ENCODE measurements at places on chromosomes 12 and 14.

GRCh38 chr14:23620177-23620702, 15.9 kb upstream of the DHRS2 start:
- no peaks in the 10 kb centered on the region for H3K4me1 ChIP-seq
- H3K27ac ChIP-seq, result no peak overlapping the region
- H3K27me3 ChIP-seq, result peaks cover 22% of the 10 kb centered on the region
- DNase-seq, result no peak
- no peaks in the 10 kb centered on the region for H3K36me3 ChIP-seq
- no peak overlapping the region for H3K4me3 ChIP-seq

GRCh38 chr14:94123868-94124267, 5.5 kb downstream of the IFI27L2 start:
- no peaks in the 10 kb centered on the region for H3K27me3 ChIP-seq
- DNase-seq, result no peak
- H3K4me1 ChIP-seq, result no peaks in the 10 kb centered on the region
- H3K36me3 ChIP-seq, result no peaks in the 10 kb centered on the region
- H3K27ac ChIP-seq, result no peak overlapping the region
- H3K4me3 ChIP-seq, result no peak overlapping the region

DNA sequence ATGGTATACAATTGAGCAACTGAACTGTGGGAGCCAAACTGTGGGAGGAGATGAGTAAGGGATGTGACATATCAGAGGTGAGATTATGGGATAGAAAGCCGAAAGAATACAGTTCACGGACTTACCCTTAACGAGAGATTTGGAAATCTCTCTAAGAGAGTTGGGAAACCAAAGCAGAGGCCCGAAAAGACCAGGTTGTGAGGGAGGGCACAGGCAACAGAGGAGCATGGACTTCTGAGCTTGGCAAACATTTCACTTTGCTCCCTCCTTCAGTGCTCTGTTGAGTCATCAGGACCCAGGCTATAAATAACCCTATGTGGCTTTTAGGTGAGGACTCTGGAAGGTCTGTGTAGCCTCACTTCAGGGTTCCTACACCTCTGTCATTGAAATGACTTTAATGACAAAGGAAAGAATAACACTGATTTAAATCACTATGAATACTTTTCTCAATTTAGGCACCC, 120.6 kb downstream of the TGFB3 start:
- no peak for DNase-seq
- no peak overlapping the region for H3K4me3 ChIP-seq
- H3K36me3 ChIP-seq, result no peaks in the 10 kb centered on the region
- no peaks in the 10 kb centered on the region for H3K4me1 ChIP-seq
- H3K27me3 ChIP-seq, result no peaks in the 10 kb centered on the region

DNA sequence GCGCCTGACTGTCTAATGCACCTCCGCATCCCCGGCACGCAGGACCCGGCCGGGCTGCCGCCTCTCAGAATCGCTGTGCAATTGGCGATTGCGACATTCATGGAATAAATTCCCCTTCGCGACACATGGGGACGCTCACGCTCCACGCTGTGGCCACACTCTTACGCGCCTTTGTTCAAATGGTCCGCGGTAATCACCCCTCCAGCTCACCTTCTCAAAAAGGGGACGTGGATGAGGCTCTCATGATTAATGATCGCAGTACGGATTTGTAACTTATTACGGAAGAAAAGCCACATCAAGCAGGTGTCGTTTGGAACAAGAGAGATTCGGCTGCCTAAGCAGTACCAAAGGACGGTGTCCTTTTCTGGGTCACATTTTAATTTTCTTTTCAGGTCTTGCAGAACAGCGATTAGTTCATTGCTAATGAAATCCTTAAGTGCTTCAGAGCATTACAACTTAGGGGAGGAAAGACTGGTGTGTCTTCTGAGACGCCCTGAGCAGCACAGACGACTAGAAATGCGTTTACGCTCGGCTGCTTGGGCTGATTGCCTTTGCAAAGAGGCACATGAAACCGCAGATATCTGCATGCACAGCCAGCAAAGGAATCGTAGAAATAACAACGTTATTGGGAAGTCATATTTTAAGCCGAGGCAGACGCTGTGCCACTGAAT, 37.3 kb upstream of the ADGRD1 start:
- H3K27me3 ChIP-seq, result peaks cover 40% of the 10 kb centered on the region
- H3K36me3 ChIP-seq, result no peaks in the 10 kb centered on the region
- H3K27ac ChIP-seq, result no peak overlapping the region
- peak overlapping the region; percentile 25 for H3K4me3 ChIP-seq
- H3K4me1 ChIP-seq, result no peaks in the 10 kb centered on the region

DNA sequence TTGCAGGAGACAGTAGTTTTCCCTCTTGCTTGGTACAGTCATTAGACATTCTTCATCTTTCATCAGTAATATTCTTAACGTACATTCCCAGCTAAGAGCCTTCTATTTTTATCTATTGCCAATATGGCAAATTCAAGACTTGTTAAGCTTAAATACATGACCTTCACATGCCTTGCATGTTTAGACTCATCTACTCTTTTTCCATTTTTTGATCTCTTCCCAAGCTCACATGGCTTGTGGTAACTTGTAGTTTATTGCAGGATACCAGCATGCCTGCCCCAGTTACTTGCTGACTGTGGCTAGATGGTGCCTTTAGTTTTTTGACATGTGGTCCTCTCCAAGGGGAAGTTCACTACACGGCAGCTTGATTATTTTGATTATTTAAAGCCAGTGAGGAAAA, 729.0 kb downstream of the SLC6A15 start:
- DNase-seq, result no peak
- H3K27me3 ChIP-seq, result no peaks in the 10 kb centered on the region
- H3K4me3 ChIP-seq, result no peak overlapping the region
- H3K4me1 ChIP-seq, result no peaks in the 10 kb centered on the region
- no peaks in the 10 kb centered on the region for H3K36me3 ChIP-seq
- H3K27ac ChIP-seq, result no peak overlapping the region
